Bronchial epithelial cell (primary cell): ENCODE measurements at places on chromosomes 2 and 18.

DNA sequence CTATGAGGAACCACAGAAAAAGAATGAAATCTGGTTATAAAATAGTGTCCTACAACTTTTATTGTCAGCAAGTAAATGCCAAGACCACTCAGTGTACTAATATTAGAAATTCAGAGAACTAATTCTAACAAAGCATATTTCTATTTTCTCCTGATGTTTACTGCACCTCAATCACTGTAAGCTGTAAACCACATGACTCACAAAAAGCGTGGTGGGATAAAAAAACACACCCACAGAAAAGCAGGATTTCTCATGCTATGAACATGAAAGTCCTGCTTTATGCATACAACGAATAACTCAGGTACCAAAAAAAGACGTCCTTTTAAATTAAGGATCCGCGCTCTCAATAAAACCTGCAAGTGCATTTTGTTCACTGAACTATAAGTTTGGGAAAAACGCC, 797 bp downstream of the TXNL4A start:
- peak; percentile 52 for DNase-seq

DNA sequence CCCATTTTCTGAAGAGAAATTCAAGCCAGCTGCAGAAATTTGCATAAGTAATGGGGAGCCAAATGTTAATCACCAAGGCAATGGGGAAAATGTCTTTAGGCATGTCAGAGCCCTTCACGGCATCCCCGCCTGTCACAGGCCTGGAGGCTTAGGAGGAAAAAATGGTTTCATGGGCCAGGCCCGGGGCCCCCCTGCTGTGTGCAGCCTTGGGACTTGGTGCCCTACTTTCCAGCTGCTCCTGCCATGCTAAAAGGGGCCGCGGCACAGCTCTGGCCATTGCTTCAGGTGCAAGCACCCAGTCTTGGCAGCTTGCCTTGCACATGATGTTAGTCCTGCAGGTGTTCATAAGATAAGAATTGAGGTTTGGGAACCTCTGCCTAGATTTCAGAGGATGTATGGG, 1235.7 kb downstream of the DPP10 start:
- no peak for DNase-seq

GRCh38 chr18:49811151-49811938, 2.0 kb downstream of the ACAA2 start:
- no peak for DNase-seq

DNA sequence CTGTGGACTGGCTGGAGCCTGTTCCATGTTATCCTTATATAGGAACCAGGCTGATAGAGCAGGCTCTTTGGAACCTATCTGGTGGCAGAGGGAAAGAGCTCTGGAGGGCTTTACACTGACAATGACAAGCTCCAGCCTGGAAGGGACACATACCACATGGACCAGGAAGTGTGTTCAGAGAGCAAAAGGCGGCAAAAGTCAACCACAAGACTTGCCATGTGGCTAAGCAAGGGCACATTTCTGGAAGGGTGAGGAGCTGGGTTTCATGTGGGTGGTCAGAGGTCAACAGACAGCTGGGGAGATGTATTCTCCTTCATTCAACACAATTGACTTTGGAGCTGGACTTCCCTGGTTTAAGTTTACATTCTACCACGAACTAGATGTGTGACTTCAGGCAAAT, 325.2 kb downstream of the DYSF start:
- DNase-seq = no peak

GRCh38 chr2:228793116-228793515, 478.0 kb downstream of the PID1 start:
- DNase-seq = no peak
